ENCODE measurements at places on chromosomes 4 and X.

- DNase-seq = peak; percentile 11
Observed at GRCh38 chr4:181061787-181062186, 1181.4 kb upstream of the TENM3 start.

DNA sequence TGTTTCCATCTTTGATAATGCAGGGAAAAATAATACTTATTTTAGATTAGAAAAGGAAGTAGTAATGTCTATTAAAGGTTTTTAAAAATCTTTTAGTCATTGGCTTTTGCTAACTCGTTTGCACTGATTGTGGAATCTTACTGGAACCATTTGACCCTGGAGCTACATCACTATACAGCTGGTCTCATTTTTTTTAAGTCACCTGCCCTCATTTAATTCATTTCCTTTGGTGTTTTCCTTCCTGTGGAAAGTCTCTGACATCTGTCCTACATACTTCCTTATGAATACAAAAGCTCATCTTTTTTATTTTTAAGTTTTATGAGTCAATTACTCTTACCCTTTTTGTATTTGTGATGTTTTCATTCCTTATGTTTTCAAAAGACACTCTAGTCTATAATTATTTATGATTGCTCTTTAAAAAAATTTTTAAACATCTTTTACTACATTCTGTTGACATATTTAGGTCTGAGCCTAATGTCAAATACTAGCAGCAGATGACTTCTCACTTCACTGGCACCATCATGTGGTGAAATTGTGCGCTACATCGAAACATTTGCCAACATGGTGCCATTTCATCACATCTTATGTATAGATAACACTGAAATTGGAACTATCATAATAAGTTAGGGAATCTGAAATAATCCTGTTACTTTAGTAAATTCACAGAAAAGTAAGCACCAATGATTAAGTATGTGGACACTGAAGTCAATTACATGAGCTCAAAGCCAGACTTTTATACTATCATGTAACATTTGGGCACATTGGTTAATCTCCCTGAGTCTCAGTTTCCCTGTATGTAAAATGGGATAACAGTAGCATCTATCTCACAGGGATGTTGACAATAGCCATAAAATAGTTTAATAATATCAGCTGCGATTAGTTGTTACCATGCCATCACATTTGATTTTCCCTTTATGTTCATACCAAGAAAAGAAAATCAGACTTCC lies 9.4 kb upstream of the MMAA start:
- DNase-seq = peak; percentile 38

GRCh38 chr4:131499141-131499873 lies 1649.8 kb upstream of the PCDH10 start:
- no peak for DNase-seq

- peak; percentile 75 for DNase-seq
Observed at GRCh38 chr4:1766106-1767060, 26.7 kb upstream of the FGFR3 start.

- peak; percentile 38 for DNase-seq
Observed at GRCh38 chr4:146520896-146521540, 722 bp downstream of the SLC10A7 start.

- DNase-seq = peak; percentile 5
Observed at GRCh38 chr4:66691101-66691500, 854.2 kb downstream of the CENPC start.

DNA sequence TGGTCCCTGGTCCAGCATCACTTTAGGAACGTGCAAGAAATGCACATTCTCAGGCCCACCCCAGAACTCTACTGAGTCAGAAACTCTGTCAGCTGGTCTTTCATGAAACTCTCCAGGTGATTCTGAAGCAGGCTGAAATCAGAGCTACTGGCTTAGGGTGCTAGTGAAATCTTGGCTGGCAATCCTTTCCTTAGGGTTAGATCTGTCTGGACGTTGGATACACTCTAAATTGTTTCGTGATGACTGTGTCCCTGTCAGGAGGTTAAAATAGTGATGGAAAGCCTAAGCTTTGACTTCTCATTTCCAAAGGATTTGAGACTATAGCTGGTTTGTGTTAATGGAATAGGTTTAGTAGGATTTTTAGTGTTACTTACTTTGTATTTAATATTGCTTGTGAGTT lies 99.1 kb downstream of the ARHGAP10 start:
- peak; percentile 37 for DNase-seq

GRCh38 chr4:109184491-109184961 lies 117.9 kb downstream of the COL25A1 start:
- no peak for DNase-seq

GRCh38 chr4:23097251-23097650 lies 404.5 kb downstream of the GBA3 start:
- DNase-seq = no peak

DNA sequence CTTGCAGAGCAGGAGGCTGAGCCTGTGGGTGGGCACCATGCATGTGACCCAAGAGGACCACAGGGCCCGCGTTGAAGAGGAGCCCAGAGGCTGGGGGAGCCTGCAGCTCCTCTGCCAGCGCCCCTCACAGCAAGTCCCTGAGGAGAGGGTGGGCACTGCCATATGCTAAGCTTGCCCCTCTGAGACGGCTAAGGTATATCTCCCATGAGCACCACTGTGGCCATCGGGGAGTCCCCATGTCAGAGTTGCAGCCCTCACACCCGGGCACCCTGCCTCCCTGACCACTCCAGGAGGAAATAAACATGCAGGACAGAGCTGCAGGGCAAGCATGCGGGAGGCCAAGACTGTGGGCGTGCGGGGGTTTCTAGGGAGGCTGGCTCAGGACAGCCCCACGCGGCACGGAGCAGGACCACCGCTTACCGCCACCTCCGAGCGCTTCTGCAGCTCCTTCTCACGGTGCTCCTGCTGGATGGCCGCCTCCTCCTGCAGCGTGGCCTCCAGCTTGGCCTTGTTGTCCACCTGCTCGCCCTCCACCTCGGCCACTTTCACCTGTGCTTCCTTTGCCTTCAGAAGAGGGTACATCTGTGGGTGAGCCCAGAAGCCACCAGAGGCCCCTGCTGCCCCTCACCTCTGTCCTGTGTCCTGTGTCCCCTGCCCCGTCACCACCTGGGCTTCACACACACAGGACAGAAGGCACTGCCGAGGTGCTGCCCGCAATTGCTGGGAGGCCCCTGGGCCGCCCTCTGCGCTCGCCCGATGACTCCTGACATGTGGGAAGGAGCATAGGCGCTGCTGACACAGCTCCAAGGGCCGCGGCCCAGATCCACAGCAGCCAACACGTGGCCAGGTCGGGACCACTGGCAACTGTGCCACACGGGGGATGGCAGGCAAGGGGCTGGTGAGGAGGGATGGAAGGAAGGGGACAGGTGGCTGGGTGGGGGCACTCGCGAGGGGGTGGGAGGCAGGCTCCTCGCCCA lies 29.8 kb downstream of the FGFR3 start:
- no peak for DNase-seq

DNA sequence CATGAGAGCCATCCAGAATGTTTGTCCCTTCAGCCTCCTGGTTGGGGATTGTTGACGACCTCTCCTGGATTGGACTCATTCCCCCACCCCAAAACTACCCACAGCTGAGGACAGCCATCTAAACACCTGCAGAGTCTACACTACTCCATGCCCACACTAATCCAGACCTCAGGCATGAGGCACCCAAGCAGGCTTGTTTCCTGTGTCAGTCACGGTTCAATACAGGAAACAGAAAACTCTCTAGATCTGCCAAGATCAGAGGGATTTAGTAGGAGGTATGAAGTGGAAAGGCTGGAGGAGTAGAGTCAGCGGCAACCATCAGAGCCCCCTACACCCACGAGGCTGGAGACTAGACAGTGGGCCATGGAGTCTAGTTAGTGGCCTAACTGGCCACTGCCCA lies 37.7 kb downstream of the HAND2 start:
- DNase-seq = no peak

GRCh38 chr4:20443015-20443805 lies 191.5 kb downstream of the SLIT2 start:
- no peak for DNase-seq

- peak; percentile 9 for DNase-seq
Observed at GRCh38 chrX:21295246-21295820, 78.9 kb upstream of the CNKSR2 start.

DNA sequence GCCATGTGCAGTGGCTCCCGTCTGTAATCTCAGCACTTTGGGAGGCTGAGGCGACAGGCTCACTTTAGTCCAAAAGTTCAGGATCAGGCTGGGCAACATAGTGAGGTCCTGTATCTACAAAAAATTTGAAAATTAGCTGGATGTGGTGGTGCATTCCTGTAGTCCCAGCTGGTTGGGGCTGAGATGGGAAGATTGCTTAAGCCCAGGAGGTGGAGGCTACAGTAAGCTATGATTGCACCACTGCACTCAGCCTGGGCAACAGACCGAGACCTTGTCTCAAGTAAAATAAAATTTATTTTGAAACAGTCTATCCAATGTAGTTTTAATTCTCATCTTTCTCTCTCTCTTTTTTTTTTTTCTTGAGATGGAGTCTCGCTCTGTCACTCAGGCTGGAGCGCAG lies 21.1 kb downstream of the RBM10 start:
- no peak for DNase-seq

DNA sequence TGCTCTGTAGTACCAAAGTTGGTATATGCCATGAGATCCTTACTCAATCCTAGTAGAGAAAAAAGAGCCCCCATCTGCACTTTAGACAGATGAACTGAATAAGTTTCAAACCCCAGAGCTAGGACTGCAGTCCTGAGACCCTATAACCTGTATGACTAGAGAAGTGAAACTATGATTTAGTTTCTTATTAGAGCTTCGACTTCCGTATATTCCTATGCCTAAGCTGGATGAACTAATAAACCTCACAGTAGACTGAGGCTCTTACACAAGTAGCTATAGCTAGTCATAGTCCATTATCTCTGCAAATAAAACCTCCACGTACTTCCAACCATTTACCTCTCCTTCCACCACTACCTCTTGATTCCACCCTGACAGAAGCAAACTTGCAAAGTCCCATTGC lies 6.3 kb upstream of the OTUD4 start:
- DNase-seq = no peak

- DNase-seq = no peak
Observed at GRCh38 chr4:1035510-1035909, 24.1 kb downstream of the FGFRL1 start.

DNA sequence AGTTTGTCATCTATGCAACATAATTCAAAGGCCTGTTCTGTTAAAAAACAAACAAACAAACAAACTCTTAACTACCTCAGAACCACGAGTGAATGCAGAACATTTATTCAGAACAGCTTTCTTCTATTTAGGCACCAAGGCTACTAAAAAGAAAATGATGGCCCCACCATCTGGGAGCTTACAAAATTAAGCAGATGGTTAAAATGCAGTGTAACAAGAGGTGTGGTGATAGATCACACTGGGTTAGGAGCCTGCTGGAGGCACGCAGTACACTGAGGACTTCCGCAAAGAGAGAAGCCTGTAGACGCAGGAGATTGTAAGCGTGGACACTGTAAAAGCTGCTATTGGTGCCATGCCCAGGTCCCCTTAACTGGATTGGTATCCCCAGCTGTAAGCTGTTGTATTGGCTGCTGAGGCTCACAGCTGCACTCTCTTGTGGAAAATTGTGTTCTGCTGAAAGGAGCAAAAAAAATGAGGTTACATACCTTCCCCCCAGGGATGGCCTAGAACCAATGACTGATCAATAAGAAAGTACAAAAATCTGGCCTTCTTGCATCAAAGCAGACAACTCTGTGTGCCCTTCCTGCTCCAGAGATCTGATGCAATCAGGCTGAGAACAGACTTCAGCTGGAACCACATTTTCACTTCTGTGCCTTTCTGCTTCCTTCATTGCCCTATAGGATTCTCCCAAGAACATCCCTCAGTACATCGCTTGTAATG lies 60.0 kb downstream of the SHROOM3 start:
- DNase-seq = no peak

DNA sequence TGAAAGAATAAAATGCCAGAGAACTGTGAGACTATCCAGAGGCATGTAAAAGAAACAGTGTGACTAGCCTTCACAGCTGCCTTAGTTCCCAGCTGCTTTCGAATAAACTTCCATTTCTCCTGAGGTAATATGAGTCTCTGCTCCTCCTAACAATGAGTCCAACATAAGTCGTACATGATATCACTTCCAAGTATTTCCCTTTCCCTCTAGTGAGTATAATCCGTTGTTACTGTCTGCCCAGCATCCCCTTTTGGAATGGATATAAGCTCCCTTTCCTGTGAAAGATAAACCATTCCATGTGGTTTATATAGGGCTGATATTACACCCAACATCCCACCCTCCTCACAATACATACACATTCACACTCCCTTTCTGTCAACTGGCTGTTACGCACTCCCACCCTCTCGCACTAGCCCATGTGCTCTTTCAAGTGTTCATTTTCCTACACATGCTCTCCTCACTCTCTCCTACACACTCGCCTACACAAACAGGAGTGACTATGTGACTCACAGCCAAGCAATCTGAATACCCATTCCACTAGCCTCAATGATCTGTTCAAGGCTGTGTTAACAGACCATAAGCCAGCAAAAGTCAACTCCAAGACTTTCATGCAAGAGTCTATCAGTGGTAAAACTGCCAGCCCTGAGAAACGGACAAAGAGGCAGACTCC lies 5.0 kb downstream of the NAF1 start:
- DNase-seq = no peak

DNA sequence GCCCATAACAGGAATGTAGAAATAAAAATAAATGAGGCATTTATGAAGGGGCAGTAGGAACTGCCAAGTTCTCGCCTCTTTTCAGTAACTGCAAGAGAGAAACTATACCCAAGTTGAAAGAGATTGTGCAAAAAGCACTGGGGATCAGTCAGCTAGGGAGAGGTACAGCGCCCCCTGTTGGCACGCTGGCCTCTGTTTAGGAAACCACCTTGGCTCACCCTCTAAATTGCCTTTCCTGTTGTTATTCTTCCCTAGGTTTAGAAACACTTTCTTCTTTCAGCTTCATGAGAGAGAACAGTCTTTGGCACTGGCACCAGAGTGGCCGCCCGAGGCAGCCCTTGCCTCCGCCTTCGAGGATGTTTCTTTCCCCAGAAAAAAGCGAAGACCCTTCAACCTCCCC lies 348.5 kb downstream of the MID1IP1 start:
- peak; percentile 94 for DNase-seq

GRCh38 chrX:119482041-119482440 lies 13.8 kb downstream of the SLC25A5 start:
- no peak for DNase-seq

DNA sequence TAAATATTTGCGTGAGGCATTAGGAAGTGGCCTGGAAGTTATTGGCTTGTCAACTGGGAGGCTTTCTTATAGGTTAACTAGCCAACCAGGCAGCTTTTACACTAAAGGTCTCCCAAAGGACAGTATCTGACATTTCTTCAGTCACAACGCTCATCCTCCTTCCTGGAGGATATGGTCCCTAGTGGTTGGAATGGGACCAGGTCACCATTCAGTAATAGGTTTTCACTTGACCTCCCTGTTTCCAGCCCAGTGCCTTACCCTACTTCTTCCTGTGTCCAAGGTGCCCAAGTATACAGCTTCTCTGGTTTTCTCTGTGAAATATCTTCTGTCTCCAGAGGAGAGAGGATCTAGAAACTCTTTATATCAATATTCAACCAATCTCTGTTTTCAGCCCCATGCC lies 38.5 kb downstream of the RPS6KA3 start:
- DNase-seq = no peak

- DNase-seq = no peak
Observed at GRCh38 chrX:153779891-153780677, 757 bp upstream of the SRPK3 start.
